ENCODE measurements at places on chromosomes 2 and 18.

DNA sequence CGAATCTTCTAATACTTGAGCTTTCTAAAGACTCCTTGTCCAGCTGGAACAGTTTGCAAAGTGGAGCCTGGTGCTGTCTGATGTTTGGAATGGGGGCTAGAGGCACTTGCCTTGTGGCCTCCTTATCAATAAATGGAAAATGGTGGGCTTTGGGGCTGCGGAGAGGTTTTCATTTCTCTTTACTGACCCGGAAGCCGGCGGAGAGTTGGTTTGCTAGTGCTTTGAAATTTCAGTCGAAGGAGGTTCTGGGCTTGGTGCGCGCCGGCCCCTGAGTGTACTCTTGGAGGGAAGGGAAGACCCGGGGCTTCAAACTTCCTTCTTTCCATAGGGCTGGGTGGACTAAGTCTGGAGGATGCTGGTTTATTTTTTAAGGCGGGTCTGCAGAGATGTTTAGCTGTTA, 714 bp downstream of the RPIA start:
- peak; percentile 23 for DNase-seq

DNA sequence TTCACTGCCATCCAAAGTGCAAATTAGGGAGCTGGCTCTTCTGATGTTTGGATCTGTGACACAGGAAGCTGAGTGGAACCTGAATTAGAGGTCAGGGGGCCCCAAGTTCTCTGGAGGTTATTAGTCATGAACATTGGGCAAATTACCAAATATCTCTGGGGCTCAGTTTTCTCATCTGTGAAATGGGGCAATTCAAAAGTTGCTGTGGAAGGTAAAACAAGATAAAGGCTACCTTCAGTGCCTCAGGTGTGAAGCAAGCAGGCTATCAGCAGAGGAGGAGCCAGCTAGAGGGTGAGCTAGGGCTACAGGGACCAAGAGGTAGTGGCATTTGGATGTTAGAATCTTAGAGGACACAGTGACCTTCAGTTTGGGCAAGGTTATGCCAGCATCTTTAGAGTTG, 89.4 kb upstream of the FAM136A start:
- no peak for DNase-seq

GRCh38 chr2:121723316-121723715, 13.4 kb downstream of the NIFK start:
- DNase-seq = no peak

GRCh38 chr2:45774688-45775244, 123.3 kb downstream of the PRKCE start:
- DNase-seq = no peak

DNA sequence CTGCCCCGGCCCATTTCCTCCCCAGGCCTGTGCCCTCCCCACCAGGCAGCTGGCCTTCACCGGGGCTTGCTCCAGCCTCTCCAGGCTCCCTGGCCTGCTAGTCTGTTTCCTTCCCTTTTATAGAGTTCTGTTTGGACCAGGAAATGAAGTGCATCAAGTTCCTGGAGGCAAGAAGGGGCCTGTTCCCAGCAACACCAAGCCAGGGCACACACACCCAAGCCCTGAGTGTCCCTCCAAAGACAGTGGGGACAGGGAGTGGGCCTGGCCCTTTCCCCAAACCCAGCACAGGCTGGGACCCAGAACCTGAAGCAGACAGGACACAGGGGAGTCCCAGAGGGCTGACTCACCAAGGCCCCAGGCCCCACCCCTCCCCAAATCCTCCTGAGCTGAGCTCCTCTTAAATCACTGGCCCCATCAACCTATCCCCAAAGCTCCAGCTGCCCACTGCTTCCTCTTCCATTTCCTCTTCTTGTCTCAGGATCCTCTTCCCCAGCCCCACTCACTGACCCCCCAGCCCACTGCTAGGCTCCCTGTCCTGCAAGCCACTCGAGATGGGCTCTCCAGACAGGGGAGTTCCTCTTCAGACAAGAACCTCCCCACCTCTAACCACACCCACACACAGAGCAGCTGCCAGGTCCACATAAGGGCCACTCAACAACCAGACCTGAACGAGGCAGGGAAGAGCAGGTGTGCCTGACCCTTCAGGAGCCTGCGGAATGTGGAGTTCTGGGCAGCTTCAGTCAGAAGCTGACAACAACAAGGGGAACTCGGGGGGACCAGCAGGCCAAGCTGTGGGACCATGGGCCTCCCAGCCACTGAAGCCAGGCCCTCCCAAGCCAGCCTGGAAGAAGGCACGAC, 74.2 kb downstream of the TNS1 start:
- peak; percentile 62 for DNase-seq

DNA sequence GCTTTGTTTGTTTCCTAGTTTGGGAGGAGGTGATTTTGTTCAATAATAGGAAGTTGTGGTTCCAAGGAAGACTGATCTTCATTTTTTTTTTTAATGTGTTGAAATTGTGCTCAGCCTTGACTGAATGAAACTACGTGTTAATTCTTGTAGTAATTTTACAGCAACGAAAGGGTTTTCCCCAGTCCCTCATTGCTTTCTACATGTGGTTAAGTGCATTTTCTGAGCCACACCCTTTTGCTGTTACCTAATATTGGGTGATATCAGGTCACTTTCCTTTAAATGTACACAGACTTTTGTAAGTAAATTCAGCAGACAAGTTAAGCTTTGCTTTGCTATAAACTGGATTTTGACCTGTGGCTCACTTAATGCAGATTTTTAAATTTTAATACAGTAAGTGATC, 73.6 kb downstream of the OTX1 start:
- DNase-seq = no peak

All from EH (cell line).